ENCODE measurements at places on chromosomes 13 and 19.

GRCh38 chr13:65600702-65601101 is 1629.4 kb downstream of the PCDH9 start:
- no peak for DNase-seq

GRCh38 chr19:47598407-47599349 is 10.3 kb upstream of the BICRA start:
- DNase-seq, result peak; percentile 97

GRCh38 chr19:48490981-48491792 is 20.4 kb downstream of the LMTK3 start:
- peak; percentile 81 for DNase-seq

GRCh38 chr13:41467425-41467945 is 10.1 kb downstream of the RGCC start:
- DNase-seq, result no peak

DNA sequence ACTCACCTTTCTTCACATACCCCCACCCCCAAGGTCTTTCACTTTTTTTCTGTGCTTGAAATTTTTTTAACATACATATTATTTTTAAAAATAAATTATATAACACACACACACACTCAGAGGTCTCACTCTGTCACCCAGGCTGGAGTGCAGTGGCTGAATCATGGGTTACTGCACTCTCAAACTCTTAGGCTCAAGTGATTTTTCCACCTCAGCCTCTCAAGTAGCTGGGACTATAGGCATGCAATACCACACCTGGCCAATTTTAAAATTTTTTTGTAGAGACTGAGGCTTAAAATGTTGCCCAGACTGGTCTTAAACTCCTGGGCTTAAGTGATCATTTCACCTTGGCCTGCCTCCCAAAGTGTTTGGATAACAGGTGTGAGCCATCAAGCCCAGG is 32.9 kb upstream of the ZNF429 start:
- no peak for DNase-seq

DNA sequence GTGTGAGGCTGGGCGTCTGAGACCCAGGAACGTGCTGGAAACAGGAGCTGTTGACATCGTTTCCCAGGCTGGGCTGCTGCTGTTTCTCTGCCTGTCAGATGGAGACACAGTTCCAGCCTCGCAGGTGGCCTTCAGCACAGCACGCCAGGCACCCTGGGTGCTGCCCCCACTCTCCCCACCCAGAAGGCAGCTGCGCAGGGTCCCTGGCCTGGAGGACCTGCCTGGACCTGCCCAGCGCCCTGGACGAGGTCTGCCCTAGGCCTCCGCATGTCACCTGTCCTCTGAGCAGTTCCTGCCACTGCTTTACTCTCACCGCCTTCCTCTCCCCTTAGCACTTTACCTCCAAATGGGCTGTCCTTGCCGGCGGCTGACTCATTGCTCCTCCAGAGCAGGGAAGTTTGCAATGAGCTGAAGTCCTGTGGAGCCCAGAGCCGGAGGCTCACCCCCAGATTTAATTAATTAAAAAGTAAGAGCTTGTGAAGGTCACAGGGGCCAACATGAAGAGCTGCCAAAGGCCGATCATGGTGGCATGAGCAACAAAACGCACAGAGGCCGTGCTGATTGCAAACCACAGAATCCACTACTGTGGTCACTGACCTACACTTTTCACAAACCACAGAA is 32.2 kb downstream of the C13orf46 start:
- peak; percentile 12 for DNase-seq

DNA sequence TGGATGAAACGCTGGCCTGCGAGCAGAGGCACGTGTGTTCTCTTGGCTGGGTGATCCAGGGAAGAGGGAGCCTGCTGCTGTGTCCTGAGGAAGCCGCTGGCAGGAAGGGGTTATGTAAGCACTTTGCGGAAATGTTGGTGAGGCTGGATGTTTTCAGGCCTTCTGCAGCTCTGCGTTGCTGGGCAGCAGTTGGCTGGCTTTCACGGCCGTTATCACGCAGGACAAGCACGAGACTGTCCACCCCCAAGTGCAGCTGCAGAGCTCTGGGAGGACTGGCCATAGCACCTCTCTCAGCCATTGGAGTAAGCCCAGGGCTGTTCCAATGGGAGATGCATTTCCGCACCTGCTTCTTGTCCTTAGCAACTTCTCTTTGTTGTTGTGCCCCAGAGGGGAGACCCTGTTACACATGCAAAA is 146.9 kb upstream of the SOX21 start:
- DNase-seq, result peak; percentile 8

DNA sequence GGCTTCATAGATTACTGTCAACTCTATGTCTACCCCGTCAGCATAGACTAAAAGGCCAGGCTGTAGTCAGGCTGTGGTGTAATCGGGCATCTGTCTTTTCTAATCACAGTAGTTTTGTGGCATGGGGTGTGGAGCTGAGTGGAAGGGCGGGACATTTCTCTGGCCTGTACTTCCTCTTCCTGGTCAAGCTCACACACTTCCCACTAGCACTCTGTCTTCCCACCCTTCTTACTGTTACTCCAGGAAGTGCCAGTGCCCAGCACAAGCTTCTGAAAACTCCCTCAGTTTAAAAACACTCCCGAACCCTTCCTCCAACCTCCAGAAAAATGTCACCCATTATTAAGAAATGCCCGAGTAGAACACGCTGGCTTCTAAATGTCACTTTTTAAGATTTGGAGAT is 229.8 kb downstream of the KLF5 start:
- DNase-seq, result no peak

DNA sequence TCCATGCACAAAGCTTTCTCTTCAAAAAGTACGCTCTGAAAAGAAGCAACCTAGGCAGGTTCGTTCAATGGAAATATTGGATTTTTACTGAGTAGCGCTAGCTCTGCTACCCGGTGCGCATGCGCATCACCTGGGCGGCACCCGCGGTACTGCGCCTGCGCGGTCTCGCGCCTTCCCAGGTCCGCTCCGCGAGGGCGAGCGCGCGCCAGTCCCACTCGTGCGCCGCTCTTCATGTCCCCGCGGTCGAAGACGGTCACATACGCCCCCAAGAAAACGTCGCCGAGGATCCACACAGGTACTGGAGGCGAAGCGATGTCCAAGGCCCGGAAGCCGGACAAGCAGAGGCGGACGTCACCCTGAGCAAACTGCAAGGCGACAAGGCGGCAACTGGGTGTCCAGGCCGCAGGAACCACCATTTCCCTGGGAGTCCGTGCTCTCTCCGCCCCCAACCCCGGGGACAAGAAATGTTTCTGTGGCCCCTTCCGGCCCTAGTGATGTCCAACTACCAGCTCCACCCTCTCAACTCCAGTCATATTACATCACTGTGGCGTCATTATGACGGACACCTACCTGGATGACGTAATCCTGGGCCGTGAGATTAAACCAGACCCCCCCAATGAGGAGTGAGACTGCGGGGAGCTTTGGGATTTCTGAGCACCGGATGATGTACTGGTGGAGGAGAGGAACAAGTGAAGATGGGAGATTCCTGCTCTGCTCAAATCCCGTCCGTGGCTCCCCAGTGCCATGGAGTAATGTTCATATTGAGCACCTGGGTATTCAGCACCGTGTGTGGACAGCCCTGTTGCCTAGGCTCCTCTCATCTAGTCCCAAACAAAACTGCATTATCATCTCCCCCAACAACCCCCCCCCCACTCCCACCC is 4.8 kb upstream of the KCNC3 start:
- no peak for DNase-seq

GRCh38 chr13:110305544-110305943 is 1.4 kb downstream of the COL4A1 start:
- DNase-seq, result peak; percentile 31

GRCh38 chr19:42048992-42049391 is 21.0 kb downstream of the GRIK5 start:
- DNase-seq, result no peak
